ENCODE measurements at places on chromosomes 6 and 20.

- no peak for DNase-seq
Observed at GRCh38 chr6:166167801-166168615, at the start of gene TBXT. TSS of gene TBXT (minus strand) at chr6:166167851. CDS start at chr6:166167591, 260 bp downstream.

DNA sequence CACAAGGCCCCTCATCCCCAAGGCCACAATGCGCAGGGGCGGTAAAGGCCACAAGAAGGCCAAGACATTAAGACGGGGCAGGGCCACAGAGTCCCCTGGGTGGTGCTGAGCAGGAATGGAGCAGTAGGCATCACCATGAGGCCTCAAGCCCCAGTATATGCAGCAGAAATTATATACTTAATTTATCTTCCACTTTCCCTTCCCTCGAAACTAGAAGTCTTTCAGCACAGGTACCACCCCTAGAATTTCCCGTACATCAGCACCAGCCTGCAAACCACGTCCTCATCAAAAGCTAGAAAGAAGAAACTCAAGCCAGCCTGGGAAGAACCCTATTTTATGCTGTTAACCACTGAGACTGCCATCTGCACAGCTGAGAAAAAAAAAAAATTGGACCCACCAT lies 89.4 kb downstream of the PLG start:
- DNase-seq = no peak

DNA sequence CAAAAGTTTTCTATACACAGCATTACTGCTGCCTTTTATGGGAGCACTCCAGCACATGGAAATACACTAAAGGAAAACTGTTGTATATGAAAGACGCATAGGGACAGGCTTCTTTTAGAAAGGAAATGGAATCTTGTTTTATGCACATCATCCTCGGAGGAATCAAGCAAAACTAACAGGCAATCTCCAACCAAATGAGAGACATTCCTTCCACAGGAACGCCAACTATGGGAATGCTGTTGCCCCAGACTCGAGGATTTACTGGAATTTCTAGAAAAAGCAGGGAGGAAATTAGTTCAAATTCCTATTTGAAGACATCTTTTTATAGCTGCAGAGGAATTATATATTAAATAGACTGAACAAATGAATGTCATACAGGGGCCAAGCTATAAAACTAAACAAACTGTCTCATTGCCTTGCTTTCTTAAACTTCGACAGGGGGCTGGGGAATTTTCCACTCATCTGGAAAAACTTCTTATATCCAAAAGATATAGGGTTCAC lies 52.2 kb downstream of the LYRM4 start:
- DNase-seq = no peak

DNA sequence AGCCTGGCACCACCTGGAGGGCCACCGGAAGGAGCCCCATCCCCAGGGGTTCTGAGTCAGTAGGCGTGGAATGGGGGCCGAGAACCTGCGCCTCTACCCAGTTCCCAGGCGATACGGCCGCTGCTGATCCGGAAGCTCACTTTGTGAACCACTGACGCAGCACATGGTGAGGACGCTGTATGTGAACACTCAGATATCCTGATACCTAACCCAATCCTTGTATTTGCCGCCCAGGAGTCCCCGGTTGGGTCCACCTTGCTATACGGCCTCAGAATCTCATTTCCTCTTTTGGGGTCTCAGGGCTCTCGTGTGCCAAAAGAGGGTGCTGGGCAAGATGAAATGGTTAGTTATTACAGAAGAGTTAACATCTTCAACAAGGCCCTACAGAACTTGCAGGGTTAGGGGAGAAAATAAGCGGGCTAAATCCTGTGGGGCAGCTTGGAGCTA lies 604 bp upstream of the RAB5IF start:
- DNase-seq = no peak

DNA sequence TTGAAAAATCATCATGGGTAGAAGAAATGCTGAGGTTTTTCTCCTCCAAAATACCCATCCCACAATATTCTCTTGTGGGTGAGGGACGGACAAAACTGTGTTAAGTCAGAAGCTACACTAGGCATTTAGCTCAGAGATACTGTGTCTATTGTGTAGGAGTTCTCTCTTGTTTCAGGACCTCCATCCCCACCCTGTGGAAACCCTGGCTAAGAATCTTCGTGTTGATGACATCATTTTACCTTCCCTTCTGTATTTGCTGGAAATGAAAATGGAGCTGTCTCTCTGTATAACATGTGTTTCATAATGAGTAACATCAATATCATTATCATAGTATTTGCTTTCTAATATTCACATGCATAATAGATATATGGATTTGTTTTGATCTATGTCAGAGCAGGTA lies 1193.0 kb upstream of the CITED2 start:
- DNase-seq = no peak

DNA sequence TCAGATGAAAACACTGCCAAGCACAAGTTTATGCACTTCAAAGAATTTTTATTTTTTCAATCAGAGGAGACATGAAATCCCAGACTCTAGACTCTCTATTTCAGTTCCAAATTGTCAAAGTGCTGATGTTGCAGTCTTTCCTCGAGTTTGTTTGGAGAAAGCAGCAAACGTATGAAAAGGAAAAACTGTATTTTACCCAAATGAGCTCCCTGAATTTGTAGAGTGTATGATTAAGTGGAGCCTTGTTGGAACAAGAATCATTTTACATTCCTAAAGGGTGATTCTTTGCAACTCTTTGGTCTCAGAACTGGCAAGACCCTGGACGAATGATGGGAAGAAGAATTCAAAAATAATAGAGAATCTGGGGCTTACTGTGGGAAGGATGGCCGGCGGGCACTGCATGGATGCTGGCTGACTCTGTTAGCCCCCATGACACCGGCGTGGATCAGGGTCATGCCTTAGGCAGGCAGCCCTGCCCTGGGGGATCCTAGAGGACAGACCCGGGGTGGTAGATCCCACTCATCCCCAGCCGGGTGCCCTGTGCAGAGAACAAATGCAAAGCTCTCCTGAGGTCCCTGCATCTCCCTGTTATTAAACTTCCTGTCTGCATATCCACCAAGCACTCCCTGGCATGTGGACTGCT lies 207.4 kb downstream of the FNDC1 start:
- no peak for DNase-seq

- DNase-seq = no peak
Observed at GRCh38 chr6:25219917-25220278, 59.3 kb upstream of the CARMIL1 start.
